ENCODE measurements at places on chromosomes 6 and 20.

GRCh38 chr6:133247581-133247980 is 6.4 kb downstream of the EYA4 start:
- no peak for DNase-seq

GRCh38 chr6:160161647-160161986 is 40.0 kb downstream of the SLC22A1 start:
- DNase-seq: no peak

- DNase-seq: peak; percentile 57
These were observed 5.9 kb downstream of the TMEM63B start for GRCh38 chr6:44133003-44133931.

DNA sequence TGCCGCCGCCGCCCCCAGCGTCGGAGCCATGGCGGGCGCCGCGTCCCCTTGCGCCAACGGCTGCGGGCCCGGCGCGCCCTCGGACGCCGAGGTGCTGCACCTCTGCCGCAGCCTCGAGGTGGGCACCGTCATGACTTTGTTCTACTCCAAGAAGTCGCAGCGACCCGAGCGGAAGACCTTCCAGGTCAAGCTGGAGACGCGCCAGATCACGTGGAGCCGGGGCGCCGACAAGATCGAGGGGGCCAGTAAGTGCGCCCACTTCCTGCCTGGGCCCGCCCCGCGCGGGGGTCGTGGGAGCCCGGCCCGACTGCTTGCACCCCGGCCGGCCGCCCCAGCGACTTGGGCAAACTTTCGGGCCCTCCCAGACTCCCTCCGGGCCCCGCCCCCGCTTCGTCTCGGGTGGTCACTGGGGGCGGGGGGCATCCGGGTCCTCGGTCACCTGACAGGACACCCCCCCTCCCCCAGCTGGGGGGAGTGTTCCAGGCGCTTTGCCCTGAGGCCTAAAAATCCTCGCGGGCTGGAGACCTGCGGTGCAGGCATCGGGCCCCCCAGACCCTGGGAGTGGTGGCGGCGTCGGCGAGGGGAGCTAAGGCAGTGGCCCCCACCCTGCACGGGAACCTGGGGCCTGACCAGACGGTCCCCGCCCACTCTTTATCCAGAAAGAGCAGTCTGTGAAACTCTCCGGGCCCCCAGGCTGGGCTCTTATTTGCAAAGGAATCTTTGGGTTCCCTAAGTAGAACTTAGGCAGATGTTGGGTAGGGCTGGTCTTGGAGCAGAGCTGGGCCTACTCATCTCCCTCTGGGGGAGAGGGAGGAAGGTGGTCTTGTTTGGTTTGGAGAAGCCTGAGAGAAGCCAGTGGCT is 501 bp downstream of the PLCG1 start:
- DNase-seq: peak; percentile 49

GRCh38 chr6:156910938-156911337 is 133.8 kb downstream of the ARID1B start:
- no peak for DNase-seq

DNA sequence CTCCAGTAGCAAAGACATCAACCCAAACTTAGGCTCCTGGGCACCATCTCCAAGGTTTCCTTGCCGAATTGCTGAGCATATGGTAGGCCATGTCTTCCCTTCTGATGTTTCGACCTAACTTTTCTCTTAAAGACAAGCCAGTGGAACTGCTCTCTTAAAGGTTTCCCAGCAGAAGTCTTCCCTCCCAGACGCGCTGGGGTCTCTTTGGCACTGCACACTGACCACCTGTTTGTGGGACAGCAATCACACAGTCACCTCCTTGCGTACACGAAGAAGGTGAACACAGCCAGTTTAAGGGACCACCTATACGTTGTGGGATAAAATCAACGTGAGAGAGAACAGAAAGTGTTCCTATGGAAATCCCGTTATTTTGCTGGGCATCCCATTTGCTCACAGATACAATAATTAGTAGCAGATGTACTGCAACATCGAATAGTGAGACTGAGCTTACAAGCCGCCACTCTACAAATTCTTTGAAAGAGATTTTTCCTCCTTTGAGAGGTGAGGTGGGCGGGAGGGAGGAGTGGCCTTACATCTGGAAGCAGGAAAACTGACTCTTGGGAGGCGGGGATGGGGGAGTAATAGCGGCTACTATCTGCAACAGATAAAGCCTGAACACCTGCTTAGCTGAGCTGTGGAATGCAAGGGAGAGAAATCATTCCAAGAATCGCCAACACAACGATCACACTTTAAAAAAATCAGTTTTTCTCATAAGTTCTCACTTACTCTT is 9.9 kb downstream of the GRIK2 start:
- DNase-seq: no peak

- DNase-seq: no peak
These were observed 232.3 kb upstream of the FKBP1C start for GRCh38 chr6:62978920-62979319.

GRCh38 chr6:16762268-16762549 is 949 bp upstream of the ATXN1 start:
- DNase-seq: no peak

All from fibroblast of the aortic adventitia (primary cell).